ENCODE measurements at places on chromosomes 3 and 15.

GRCh38 chr3:124653797-124654469 is 76.3 kb upstream of the UMPS start:
- no peak for DNase-seq

DNA sequence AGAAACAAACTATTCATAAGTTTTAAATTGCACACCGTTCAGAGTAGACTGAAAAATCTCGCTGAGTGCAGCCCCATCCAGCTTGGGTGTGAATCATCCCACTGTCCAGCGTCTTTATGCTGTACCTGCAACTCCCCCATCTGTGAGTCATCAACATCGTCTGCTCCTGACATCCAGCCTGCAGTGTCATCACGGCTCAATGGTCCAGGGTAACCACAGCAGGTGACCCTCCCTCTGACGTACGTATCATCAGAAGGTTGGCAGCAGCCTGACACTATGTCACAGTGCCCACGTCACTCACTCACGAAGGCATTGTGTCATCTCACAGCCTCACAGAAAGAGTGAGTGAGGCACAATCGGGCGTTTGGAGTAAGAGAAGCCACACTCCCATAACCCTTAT is 65.2 kb downstream of the TPRA1 start:
- DNase-seq: no peak

DNA sequence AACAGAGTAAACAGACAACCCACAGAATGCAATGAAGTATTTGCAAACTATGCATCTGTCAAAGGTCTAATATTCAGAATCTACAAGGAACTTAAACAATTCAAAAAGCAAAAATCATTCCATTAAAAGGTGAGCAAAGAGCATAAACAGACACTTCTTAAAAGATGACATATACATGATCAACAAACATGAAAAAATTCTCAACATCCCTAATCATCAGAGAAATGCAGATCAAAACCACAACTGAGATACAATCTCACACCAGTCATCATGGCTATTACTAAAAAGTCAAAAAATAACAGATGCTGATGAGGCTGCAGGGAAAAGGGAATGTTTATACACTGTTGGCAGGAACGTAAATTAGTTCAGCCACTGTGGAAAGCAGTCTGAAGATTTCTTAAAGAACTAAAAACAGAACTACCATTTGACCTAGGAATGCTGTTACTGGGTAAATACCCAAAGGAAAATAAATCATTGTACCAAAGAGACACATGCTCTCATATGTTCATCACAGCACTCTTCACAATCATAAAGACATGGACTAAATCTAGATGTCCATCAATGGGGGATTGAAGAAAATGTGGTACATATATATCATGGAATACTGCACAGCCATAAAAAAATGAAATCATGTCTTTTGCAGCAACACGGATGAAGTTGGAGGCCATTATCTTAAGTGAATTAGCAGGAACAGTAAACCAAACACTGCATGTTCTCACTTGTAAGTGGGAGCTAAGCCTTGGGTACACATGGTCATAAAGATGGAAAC is 393.3 kb upstream of the CBLB start:
- DNase-seq: no peak

DNA sequence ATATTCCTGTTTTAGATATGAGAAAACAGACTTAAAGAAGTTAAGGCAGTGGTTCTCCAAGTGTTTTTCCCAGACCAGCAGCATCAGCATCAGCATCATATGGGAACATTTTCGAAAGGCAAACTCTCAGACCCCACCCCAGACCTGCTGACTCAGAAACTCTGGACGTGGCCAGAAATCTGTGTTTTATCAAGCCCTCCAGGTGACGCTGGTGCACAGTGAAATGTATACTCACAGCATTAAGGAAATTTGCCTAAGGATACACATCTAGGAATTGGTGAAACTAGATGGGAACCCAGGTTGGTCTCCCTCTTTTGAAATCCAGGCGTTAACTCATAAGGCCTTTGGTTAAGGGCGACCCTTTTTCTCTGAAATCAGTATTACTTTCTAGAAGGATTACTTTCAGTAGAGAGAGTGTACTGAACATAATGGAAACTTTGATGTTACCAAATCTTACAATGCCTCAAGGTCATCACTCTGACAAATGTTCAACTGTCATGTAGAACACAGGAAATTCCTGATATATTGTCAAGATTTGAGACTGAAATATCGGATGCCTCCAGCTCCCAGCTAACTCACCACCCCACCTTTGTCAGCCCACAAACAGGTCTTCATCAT is 910.2 kb downstream of the ROBO1 start:
- DNase-seq: no peak

DNA sequence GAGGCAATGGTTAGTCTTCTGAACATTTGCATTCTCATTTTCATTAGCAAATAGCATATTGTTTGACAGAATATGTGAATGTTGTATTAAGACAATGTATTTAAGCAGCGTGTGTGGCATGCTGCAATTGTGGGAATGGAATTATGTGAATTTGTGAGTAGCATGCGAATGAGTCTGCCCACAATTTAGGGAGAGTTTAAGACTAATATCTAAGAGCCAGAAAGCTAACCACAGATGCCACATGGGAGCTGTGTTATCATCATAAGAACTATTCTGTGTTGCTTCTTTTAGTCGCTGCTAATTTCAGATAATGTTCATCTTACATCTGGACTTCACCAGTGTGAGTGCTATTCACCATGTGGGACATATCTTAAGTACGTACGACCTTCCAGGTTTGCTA is 494.5 kb downstream of the RBMS3 start:
- DNase-seq: no peak

DNA sequence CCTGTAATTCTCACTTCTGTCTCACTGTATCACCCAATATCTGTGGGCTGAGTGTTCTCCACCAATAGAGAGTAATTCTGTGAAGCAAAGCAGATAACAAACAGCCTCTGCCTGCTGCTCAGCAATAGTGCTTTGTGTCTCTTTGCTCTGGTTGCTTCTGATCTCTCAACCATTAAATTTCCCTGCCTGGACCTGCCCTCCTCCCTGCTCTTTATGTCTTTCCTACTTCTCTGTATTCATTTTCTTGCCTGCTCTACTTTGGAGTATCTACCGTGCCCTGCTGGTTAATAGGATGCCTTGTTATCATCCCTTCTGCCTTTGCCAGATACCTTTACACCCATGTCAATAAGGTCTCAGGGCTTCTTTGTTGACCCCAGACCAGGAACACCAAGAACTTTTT is 102.9 kb upstream of the CGNL1 start:
- no peak for DNase-seq

GRCh38 chr3:110810356-110810755 is 261.3 kb upstream of the NECTIN3 start:
- DNase-seq: no peak

- DNase-seq: no peak
Measured at GRCh38 chr3:113240841-113241240, 29.5 kb downstream of the BOC start.

GRCh38 chr3:138118612-138119422 is 3.4 kb upstream of the DZIP1L start:
- DNase-seq: peak; percentile 29

GRCh38 chr3:45487508-45487907 is 99.1 kb downstream of the LARS2 start:
- no peak for DNase-seq

- no peak for DNase-seq
Measured at GRCh38 chr3:99710094-99710493, 71.7 kb downstream of the COL8A1 start.

GRCh38 chr3:132020058-132020457 is 14.8 kb downstream of the CPNE4 start:
- no peak for DNase-seq

DNA sequence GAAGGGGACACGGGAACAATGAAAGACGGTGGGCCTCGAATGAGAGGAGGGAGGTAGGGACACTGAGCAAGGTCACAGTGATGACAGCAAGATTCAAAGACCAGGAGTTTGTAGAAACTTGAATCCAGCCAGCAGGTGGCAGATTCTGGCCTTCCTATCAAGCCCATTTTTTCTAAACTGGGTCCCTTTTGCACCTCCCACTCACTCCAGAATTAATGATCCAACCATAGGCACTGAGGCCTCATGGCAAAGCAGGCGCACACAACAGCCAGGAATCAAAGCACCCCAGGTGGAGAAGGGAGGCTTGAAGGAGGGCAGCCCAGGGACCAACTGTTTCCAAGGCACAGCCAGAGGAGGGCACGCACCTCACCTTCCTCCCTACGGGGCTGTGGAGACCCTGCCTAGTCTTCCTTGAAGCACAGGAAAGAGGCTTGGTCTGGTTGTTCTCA is 90.2 kb downstream of the ANP32A start:
- DNase-seq: no peak

DNA sequence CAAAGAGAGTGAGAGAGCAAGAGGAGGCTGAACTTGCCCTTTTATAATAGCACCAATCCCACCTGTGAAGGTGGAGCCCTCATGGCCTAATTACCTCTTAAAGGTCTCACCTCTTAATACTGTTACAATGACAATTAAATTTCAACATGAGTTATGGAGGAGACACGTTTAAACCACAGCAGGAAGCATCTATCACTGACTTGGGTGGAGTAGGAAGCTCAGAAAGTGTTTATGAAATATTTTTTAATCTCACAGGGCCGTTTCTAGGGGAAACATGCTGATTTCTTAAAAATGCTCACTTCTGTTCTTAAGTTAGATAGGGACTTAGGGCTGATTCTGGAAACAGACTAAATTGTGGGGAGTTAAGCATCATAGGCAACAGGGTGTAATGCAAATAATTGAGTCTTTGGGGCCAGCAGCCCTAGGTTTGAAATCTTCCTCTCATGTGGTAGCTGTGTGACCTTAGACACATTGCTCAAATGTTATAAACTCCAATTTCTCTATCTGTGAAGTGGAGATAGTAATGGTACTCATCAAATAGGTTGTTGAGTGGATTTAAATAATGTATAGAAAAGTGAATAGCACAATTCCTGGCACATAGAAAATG is 133.3 kb upstream of the KLHL25 start:
- DNase-seq: no peak

DNA sequence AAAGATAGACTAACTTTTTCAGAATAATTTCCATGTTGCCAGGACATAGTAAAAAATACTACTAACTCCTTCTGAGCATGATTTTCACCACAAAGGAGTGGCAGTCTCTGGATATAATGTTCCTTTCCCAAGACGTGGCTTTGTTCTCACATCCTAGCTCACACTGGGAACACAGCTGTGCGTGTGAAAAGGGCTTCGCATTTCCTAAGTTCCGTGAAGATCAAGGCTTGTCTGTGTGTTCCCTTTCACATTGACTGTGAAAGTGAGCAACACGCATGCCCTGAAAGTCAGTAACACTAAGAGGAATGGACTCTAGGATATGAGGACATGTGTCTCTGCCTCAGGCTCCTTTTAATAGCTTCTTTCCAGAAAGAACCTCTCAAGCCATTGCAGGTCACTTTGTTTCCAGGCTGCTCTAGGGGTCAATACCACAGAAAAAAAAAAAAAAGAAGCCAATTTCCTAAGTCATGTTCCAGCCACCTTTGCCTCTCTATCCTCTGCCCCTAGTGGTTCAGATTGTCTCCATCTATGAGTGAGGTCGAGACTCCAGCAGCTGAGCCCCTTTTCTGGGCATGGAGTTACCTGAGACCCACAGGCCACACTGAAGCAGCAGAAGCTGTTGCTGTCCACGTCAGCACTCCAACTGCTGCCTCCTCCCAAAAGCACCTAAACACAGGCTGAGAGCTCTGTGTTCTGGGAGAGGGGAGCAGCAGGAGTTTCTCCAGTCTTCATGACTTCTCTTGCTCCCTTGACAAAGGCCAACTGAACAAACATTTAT is 355.9 kb downstream of the RSL24D1 start:
- DNase-seq: no peak

DNA sequence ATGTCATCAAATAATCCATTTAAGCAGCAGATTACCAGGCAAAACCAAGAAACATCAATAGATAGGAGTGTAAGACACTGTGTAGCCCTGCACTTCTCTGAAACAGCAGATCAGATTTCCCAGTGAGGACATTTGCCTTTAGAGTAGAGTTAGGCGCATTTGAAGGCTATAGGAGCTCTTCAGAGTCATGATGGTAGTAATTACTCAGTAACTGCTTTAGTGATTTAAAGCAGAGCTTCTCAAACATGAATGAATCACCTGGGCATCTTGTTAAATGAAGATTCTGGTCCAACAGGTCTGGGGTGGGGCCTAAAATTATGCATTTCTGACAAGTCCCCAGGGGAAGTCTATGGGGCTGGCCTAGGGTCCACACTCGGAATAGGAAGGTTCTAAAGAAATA is 36.9 kb downstream of the THRB start:
- no peak for DNase-seq

- no peak for DNase-seq
Measured at GRCh38 chr15:49823987-49824774, 203.3 kb downstream of the DTWD1 start.

DNA sequence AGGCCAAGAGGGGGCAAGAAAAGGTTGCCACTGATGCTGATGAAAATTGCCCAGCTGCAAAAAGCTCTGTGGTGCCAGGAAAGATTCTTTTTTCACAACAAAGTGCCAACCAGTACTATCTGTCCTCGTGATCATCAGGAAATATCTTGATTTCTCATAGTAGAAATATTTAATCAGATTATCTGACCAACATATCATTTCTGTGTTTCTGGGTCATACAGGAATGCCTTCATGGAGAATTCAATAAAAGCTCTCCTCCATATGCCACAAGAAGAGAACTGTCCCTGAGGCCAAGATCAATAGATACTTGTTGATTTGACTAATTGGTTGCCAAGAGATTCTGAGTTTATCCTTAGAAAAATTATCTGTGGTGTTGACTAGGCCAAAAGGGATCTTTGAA is 63.5 kb downstream of the FSIP1 start:
- no peak for DNase-seq

DNA sequence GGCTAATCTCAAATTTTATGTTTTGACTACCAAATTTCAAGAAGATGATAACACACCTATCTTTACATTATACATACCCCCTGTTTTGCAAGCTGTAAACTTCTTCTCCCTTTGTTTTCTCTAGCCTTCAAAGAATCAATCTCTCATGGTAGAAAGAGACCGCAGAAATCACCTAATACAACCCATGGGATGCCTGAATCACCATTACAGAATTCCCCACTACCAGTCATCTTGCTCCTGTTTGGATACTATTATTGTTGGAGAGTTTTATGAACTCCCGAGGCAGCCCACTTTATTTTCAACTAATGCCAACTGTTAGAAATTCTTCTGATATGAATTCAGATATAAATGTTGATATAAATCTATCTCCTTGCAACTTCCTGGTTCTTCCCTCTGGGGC is 110.9 kb downstream of the FRMD5 start:
- no peak for DNase-seq

GRCh38 chr15:69973102-69973714 is 124.5 kb downstream of the TLE3 start:
- DNase-seq: no peak

- DNase-seq: no peak
Measured at GRCh38 chr3:173173652-173174051, 32.6 kb upstream of the SPATA16 start.

DNA sequence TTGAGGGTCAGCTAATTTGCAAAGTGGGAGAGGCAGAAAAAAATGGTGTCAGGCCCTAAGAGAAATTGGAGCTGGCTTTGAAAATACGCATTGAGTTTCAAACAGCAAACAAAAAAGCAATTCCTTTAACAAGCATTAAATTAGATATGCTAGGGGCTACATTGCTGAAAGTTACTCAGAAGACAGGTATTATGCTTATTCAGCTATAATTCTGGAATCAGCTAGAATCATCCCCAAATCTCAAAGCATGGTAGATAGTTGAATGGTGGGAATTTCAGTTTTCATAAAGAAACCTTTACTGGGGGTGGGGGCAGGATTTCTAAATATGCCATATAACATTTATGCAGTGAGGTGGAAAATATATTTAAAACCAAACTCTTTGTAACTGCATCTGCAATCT is 50.5 kb downstream of the BHLHE40 start:
- DNase-seq: no peak

All from D721Med (cell line).